ENCODE measurements at places on chromosomes 1 and 21.

DNA sequence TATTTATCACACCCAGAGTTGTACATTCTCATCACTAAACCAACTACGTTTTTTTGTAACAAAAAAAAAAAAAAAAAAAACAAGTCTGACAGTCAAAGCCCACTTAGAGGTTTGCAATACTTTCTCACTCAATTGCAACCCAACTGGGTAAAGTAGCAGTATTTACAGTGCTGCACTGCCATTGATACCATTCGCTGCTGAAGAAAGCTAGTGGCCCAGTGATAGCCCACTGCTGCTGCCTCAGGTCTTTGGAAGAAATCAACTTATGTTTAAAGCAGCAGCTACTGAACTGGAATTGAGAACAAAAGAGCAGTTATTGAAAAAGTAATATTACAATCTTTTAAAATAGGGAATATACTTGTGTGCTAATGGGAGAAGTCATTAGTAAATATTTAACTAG is 2.7 kb downstream of the HNRNPU start:
- DNase-seq, result no peak

DNA sequence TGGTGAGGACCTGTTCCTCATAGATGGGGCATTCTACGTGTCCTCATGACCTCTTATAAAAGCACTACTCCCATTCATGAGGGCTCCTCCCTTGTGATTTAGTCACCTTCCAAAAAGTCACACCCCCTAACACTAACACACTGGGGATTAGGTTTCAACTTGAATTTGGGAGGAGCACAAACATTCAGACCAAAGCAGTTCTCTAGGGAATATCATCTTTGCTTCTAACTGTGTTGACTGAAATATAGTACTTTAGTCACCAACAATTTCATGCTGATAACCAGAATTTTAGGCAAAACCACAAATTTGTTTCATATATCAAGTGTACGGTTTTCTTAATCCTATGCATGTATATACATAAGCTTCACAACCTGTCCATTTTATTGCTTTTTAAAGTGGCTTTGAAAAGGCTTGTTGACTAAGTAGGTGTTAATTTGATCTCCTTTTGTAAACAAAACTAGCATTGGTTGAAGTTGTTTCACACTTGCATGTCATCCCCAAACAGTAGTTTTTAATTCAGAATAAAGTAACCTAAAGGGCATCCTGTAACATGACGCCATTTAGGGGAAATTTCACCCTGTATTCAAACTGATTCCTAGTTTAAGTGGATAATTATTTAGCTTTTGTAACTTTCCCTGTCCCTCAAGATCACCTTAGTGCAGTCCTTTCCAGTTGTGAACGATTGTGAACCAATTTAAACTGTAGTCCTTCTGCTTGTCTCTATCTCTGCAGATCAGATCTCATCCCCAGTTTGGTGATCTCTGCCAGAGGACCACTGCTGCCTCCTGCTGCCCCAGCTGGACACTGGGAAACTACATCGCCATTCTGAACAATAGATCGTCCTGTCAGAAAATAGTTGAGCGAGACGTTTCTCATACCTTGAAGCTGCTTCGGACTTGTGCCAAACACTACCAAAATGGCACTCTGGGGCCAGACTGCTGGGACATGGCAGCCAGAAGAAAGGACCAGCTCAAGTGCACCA is 141.1 kb downstream of the TLR5 start:
- no peak for DNase-seq

GRCh38 chr1:50873458-50874187 is 86.4 kb downstream of the FAF1 start:
- peak; percentile 79 for DNase-seq

GRCh38 chr1:226406401-226406881 is 1.5 kb downstream of the PARP1 start:
- DNase-seq, result no peak

DNA sequence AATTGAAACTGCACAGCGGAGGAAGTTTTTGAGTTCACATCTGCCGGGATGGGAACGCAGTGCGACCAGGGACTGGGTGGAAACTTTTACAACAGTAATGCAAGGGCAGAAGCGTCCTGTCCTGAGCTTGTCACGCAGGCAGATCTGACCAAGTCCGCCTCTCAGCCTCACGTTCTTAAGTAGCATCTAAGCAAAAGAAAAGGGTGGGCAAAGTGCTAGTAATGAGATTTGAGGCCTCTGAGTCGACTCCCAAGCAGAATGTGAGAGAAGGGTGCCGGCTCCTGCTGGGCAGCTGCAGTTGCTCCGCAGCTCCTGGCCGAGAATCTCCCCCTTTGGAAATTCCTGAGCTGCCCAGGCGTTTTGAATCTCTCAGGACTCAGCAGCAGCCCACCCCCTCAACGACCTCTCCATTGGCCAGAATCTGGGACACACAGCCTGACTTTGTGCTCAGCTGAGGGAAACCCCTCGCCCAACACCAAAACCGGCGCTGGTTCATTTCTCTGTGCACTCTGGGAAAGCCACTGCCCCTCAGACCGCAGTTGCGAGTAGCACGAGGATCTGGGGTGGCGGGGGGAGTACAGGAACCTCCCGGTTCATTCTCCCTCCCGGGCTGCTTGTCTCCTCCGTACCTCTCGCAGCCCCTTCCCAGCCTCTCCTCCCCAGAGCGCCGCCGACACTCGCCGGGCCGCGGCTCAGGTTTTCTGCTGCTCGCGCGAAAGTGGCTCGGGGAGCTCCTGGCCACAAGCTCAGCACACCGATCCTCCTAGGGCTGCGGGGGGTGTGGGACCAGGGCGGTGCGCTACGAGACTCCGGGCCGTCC is 913 bp upstream of the S1PR1 start:
- peak; percentile 44 for DNase-seq

- DNase-seq, result no peak
These were observed 113.4 kb upstream of the HOOK1 start for GRCh38 chr1:59701376-59701775.

- DNase-seq, result no peak
These were observed 25.2 kb upstream of the COX20 start for GRCh38 chr1:244810221-244810620.

DNA sequence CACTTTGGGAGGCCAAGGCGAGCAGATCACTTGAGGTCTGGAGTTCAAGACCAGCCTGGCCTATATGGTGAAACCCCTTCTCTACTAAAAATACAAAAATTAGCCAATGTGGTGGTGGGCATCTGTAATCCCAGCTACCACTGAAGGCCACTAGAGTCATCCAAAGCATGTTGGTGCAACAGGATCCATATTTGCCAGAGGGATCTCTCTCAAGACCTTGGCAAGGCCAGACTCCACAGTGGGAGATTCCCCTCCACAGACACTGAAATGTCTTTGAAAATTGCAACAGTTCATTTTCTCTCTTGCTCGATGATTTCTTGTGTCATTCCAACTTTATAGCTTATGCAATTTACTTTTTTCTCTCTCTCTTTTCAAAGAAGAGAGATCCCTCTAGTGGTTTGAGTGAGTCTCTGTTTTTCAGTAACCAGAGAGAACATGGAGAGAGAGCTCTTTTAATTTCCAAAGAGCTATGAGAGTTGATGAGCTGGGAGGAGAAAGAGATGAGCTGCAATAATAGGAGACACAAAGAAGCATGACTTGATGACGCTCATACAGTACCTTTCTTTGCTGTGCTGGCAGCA is 176.8 kb upstream of the USP25 start:
- DNase-seq, result no peak

- no peak for DNase-seq
These were observed 636 bp downstream of the VAMP4 start for GRCh38 chr1:171740987-171741871.

DNA sequence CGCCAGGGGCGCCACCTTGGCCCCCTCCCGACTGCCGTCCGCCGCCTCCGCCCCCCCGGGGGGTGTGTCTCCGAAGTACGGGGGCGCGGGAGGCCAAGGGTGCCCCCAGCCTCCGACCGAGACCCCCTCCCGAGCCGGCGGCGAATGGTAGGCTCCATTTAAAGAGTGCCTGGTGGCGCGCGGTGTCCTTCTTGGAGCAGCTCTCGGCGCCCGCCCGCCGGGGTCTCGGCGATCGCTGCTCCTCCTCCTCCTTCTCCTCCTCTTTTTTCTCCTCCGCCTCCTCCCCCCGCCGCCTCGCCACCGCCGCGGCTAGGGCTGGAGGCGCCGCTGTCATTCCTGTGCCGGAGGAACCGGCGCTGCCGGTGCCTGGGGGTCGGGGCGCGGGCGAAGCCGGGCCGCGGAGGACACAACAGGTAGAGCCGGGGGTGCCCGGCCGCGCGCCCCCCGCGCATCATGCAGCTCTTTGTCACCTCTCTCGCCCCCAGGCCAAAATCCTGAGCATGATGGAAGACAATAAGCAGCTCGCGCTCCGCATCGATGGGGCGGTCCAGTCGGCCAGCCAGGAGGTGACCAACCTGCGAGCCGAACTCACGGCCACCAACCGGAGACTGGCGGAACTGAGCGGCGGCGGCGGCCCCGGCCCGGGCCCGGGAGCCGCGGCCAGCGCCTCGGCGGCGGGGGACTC is at the start of gene KAZN:
Gene KAZN, plus strand, starts transcription at position 188 of the 685 bp plus-strand sequence.
- peak; percentile 73 for DNase-seq

- no peak for DNase-seq
These were observed 66.0 kb downstream of the MATN1 start for GRCh38 chr1:30657131-30658013.

DNA sequence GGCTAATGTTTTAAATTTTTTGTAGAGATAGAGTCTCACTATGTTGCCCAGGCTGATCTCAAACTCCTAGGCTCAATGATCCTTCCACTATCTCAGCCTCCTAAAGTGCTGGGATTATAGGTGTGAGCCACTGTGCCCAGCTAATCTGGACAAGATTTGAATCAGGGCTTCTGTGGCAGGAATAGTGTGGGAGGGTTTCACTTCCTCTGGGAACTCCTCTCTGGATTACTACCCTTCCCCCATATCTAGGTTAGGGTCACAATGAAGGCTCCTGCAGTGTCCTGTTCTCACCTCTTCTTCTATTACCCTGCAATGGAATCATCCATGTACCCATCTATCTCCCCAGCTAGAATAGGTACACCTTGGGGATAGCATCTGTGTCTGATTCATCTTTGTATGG is 133.6 kb upstream of the RAB4A start:
- DNase-seq, result no peak

GRCh38 chr1:115299266-115299665 is 38.8 kb downstream of the NGF start:
- DNase-seq, result no peak

DNA sequence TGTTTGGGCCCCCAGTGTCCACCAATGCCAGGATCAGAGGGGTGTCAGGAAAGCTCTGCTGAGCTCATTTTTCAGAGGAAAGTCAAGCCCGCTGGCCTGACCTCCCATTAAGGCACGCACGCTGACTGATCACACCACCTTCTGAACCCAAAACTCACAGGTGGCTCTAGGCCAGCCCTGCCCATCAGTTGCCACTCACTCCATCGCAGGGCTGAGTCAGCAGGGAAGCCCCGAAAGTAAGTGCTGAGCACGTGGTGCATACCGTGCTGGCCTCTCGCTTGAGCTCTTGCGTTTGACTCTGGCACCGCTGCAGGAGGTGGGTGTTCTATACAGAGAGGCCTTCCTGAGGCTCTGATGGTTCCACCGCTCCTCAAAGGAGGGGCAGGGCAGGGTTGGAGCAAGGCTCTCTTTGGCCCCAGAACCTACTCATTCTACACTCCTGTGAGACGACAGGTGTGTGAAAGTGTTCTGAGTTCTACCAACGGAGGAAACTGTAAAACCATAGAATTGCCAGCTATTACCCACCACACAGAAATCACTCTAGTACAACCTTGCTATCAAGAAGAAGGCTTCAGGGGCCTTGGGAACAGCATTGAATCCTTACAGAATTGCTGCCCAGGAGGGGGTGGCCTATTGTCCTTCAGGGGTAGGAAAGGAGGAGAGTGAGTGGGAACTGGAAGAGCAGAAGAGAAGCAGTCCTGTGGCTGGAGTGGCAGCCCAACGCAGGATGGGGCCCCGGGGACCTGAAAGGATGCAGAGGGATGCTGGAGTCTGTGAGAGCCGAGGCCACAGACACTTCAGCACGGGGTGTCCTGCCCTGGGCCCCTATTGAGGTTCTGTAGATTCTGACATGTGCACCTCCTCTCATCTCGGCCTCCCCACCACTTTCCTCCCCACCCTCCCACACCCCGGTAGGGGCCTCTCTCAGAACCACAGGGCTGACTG is 214.7 kb upstream of the EDN2 start:
- DNase-seq, result no peak

DNA sequence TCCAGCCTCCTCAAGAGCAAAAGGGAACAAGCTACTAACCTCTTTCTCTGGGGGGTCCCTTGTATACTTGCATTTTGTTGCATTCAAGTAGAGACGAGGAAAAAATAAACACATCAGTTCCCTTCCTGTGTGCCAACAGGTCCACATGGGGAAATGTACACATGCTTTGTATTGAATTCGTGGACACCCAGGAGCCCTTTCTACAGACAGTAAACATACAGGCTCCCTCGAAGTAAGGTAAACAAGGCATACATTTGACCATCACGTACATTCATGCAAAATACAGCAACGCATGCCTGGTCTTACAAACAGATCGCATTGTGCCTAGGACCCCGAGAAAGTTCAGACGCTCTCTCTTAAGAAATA is 1.1 kb downstream of the KCND3 start:
- no peak for DNase-seq

DNA sequence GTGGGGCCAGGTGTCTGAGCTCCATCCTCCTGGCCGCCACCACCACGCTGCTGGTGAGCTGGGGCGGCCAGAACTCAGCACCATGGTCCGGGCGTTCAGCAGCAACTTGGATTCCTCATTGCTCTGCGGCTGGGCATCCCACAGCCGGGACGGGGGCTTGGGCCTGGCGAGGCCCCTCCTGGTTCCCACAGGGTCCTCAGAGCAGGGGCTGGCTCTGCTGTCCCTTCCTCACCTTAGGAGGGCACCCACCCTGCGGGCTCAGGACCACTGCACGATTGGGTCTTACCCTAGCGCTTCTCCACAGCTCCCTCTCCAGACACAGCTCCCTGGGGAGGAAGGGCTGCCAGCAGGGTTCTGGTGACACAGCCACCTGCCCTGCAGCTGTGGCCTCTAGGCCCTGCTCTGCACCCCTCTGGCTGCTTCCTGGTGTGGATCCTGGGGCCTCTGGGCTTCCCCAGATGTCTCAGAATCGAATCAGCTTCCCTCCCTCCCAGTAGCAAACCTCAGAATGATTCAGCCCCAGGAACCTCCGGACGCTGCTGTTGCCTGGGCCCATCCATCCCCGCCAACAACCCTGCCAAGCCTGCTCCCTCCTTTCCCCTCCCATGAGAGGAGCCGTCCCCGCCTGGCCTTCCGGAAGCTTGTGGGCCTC is 25.0 kb downstream of the CRYAA start:
- peak; percentile 17 for DNase-seq

GRCh38 chr1:66364578-66365391 is 169.2 kb upstream of the SGIP1 start:
- DNase-seq, result no peak

DNA sequence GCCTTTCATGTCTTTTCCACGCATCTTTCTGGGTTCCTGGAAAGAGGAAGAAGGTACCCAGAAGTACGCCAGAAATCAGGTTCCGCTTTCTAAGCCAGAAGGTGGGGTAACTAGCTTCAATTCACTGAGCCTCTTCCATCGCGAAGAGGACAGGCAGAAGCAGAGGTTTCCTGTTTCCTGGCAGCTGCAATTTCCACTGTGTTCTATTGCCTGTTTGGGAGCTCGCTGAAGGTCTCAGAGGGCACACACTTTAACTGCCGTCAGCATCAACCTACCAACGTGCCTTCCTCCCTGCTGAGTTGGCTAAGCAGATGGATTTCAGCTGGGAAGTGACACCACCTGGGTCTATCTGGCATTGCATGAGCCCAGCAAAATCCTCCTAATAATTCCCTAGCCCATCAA is 10.0 kb downstream of the NCF2 start:
- no peak for DNase-seq

Measured in WTC11 (cell line).